IMR-90 (cell line): ENCODE measurements at places on chromosomes 16 and 17. TPM values are rescaled to one million over a fixed set of nuclear protein-coding genes. Genes with fewer than 3 reads are reported as not detected.

DNA sequence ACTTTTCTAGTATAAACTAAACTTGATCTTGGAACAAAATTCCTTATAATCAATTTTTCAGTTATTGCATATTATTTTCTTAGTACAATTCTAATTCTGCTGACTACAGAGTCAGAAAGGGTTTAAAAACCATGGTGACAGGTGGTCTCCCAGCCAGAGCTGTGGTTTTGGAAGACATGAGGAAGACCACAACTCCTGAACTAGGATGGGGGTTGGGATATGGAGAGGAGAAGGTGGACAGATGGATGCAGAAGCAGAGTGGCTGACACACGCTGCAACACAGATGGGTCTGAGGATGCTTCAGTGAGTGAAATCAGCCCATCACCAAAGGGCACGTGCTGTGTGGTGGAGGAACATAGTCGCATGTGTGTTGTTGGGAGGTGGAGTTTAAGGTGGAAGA is 187.7 kb downstream of the LGALS9B start:
- peaks cover 3% of the 10 kb centered on the region for H3K36me3 ChIP-seq
- peaks cover 13% of the 10 kb centered on the region for H3K4me1 ChIP-seq
- DNase-seq: no peak
- H3K27me3 ChIP-seq: no peaks in the 10 kb centered on the region
- no peak overlapping the region for H3K4me3 ChIP-seq

DNA sequence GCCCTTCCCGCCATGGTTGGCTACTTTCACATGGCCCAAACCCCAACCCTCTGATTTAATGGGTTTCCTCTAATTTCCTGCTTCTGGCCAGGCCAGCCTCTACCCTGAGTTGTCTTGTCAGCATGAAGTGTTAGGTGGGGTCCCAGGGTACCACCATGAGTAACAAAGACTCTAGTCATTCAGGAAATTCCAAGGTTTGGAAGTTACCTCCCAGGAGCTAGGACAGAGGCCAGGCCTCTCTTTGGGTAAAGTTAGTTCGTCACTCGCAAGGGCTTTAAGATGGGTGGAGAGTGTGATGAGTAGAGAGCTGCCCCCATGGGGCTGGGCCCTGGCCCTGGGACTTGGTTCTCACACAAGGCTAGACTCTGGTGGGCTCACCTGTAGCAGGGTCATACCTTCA is 54.6 kb downstream of the PLD6 start:
- peaks cover 24% of the 10 kb centered on the region for H3K4me1 ChIP-seq
- peak overlapping the region; percentile 53 for H3K27ac ChIP-seq
- no peak overlapping the region for H3K4me3 ChIP-seq
- no peaks in the 10 kb centered on the region for H3K27me3 ChIP-seq
- peaks cover 64% of the 10 kb centered on the region for H3K36me3 ChIP-seq

DNA sequence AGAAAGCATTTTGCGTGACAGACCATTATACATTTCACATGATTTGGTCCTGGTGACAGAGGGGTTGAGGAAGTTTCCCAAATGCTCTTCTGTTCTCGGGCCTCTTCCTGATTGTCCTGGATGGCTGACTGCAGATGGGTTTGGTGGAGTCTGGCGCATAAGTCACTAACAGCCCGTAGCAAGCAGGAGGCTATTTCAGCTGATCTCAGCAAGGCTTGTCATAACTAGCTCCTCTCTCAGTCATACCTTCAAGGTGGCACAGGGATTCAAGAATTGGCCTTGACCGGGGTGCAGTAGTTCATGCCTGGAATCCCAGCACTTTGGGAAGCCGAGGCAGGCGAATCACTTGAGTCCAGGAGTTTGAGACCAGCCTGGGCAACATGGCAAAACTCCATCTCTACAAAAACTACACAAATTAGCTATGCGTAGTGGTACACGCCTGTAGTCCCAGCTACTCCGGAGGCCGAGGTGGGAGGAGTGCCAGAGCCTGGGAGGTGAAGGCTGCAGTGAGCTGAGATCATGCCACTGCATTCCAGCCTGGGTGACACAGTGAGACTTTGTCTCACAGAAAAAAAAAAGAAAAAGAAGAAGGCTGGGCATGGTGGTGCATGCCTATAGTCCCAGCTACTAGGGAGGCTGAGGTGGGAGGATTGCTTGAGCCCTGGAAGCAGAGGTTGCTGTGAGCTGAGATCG is 68.9 kb upstream of the HAS3 start:
- H3K4me3 ChIP-seq: no peak overlapping the region
- no peak overlapping the region for H3K27ac ChIP-seq
- peaks cover 5% of the 10 kb centered on the region; the same call in 1 of the 2 replicates for H3K36me3 ChIP-seq
- DNase-seq: no peak

GRCh38 chr16:4746991-4747574 is 12.7 kb downstream of the DNAAF8 start:
- no peak overlapping the region for H3K27ac ChIP-seq
- H3K4me3 ChIP-seq: no peak overlapping the region
- peaks cover 17% of the 10 kb centered on the region for H3K36me3 ChIP-seq
- no peak for DNase-seq
- no peaks in the 10 kb centered on the region for H3K4me1 ChIP-seq

DNA sequence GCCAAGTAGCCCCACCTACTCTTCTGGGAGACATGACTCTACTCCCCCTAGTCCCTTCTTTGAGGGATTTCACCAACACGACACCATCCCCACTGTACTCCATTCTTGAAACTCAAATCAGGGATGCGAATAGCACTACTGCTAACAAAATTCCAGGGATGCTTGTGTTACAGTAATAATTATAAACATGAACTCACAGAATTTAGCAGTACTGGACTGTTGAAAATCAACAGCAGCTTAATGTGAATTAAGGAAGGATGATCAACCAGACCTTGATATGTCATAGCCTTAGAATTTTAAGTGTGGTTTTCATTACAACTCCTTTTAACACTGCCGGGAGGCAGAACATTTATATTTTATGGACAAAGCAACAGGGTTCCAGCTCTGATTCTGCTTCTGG is 37.9 kb downstream of the AMFR start:
- no peak for DNase-seq
- H3K4me1 ChIP-seq: peaks cover 17% of the 10 kb centered on the region
- no peak overlapping the region for H3K4me3 ChIP-seq
- H3K27ac ChIP-seq: no peak overlapping the region
- peaks cover 33% of the 10 kb centered on the region for H3K36me3 ChIP-seq

GRCh38 chr17:50194934-50195865 is 6.2 kb downstream of the COL1A1 start:
- no peak overlapping the region for H3K4me3 ChIP-seq
- H3K4me1 ChIP-seq: peaks cover 57% of the 10 kb centered on the region

GRCh38 chr17:30344283-30345088 is 10.6 kb upstream of the TMIGD1 start:
- H3K4me1 ChIP-seq: peaks cover 19% of the 10 kb centered on the region
- H3K4me3 ChIP-seq: no peak overlapping the region
- no peak overlapping the region for H3K27ac ChIP-seq
- H3K27me3 ChIP-seq: no peaks in the 10 kb centered on the region
- peak; percentile 59 for DNase-seq

DNA sequence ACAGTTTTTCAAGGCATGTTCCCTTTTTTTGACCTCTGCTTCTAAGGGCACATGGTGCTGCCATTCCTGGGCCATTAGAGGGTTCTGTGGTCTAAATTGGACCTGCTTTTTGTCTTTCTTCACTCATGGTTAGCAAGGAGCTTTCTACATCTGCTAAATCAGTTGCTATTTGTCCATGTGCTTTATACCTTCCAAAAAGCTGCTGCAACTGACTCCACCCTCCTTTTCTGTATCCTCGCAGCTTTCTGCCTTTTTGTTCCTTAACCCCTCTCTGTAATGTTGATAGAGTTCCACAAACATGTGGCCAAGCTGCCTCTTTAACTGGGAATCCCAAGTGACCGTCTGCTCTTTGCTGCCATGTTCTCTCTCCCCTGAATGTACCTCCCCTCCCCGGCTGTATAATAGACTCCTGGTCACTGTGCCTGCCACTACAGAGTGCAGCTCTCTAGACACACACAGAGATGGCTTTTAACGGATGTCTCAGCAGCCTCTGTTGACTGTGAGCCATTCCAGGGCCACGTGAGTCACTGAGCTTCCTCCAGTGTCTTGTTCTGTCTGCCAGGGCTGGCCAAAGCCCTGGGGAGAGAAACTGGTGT is 57.4 kb upstream of the TEKT3 start:
- H3K4me1 ChIP-seq: peaks cover 19% of the 10 kb centered on the region
- DNase-seq: peak; percentile 74
- no peaks in the 10 kb centered on the region for H3K27me3 ChIP-seq
- no peaks in the 10 kb centered on the region for H3K36me3 ChIP-seq
- no peak overlapping the region for H3K4me3 ChIP-seq
- H3K27ac ChIP-seq: peak overlapping the region; percentile 46

DNA sequence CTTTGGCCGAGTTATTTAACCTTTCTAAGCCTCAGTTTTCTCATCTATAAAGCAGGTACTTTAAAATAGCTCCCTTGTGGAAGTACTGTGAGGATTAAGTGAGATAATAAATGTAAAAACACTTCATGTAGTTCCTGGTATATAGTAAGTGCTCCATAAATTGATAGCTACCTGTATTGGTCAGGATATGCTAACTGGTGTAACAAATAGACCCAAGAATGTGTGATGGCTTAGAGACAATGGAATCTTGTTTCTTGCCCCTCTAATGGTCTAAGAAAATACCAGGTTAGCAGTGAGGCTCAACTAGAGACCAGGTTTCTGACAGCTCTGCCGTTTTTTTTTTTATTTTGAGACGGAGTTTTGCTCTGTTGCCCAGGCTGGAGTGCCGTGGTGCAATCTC is 29.8 kb downstream of the CCR7 start:
- H3K4me1 ChIP-seq: peaks cover 46% of the 10 kb centered on the region
- DNase-seq: no peak
- no peaks in the 10 kb centered on the region for H3K36me3 ChIP-seq
- H3K27me3 ChIP-seq: no peaks in the 10 kb centered on the region

DNA sequence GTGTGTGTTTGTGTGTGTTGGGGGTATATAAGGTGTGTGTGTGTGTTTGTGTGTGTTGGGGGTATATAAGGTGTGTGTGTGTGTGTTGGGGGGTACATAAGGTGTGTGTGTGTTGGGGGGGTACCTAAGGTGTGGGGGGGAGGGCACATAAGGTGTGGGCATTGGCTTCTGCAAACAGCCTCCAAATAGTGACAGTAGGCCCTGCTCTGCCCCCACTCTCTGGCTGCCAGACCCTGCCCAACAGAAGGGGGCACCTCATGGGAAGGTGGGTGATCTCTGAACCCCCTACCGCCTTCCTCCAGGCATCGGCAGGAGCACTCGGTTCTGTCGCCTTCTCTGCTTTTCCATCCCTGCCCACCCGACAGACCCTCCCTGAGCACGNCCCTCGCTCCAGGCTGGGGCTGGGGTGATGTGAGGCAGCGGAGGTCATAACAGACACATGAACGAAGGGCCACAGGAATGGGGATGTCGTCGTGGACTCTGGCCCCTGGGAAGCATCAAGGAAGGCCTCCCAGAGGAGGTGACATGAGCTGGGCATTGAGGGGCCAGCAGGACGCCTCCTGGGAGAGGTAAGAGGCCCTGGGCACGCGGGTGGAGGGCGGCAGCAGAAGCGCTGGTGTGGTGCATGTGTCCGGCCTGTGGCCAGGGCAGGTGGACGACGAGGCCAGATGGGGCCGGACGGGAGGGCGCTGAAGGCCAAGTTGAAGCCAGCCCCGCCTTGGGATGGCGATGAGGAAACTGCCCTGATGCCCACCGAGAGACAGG is 136.6 kb upstream of the RPH3AL start:
- peaks cover 6% of the 10 kb centered on the region; the same call in 1 of the 2 replicates for H3K4me1 ChIP-seq
- peak overlapping the region; percentile 65 for H3K4me3 ChIP-seq
- peak overlapping the region; percentile 54; the same call in 1 of the 2 replicates for H3K27ac ChIP-seq
- H3K27me3 ChIP-seq: no peaks in the 10 kb centered on the region; the same call in 1 of the 2 replicates
- no peaks in the 10 kb centered on the region for H3K36me3 ChIP-seq

- H3K27me3 ChIP-seq: peaks cover 58% of the 10 kb centered on the region
- no peak overlapping the region for H3K4me3 ChIP-seq
- no peak overlapping the region for H3K27ac ChIP-seq
- H3K4me1 ChIP-seq: no peaks in the 10 kb centered on the region
- no peaks in the 10 kb centered on the region for H3K36me3 ChIP-seq
Measured at GRCh38 chr16:84005391-84005790, 37.2 kb downstream of the SLC38A8 start.

DNA sequence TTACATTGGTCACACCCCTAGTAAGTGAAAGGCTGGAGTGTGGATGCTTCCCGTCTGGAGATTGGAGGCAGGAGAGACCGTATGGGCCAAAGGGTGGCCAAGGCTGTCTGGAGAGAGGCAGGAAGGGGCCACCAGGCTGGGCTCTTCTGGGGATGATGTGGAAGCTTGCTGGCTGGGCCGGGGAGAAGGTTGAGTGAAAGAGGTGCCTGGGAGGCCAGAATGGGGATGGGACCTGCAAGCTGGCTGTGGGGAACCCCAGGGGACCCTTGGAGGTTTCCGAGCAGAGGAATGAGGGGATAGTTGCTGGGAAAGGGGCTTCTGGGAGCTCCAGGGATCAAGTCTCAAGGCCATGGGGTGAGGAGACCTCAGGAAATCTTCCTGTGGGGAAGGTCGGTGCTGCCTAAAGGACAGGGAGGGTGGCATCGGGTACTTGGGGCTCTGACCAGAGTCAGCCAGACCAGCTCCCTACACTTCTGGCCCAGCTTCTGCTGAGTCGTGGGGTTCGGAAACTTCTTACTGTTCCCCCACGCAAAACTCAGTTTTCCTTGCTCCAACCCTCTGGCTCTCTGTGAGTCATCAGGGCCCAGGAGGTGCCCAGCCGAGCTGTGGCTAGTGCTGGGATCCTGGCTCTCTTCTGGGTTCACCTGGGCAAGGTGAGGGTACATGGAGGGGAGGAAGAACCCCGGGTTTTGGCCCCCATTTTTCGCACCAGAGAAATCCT is 3.1 kb downstream of the MRC2 start:
- H3K36me3 ChIP-seq: peaks cover 5% of the 10 kb centered on the region; the same call in 1 of the 2 replicates
- peak; percentile 59 for DNase-seq
- no peak overlapping the region for H3K4me3 ChIP-seq
- no peaks in the 10 kb centered on the region for H3K27me3 ChIP-seq
- peaks cover 35% of the 10 kb centered on the region for H3K4me1 ChIP-seq
- H3K27ac ChIP-seq: peak overlapping the region; percentile 27

- H3K4me3 ChIP-seq: no peak overlapping the region
- H3K4me1 ChIP-seq: no peaks in the 10 kb centered on the region
- no peak for DNase-seq
- H3K36me3 ChIP-seq: peaks cover 37% of the 10 kb centered on the region
Measured at GRCh38 chr17:79080349-79080748, 5.7 kb downstream of the ENGASE start.

GRCh38 chr16:47726031-47726675 is 265.0 kb downstream of the PHKB start:
- no peaks in the 10 kb centered on the region; the same call in 1 of the 2 replicates for H3K4me1 ChIP-seq
- peak; percentile 20 for DNase-seq
- no peak overlapping the region for H3K27ac ChIP-seq

The SOX9 gene
- 4.1 and 8.3 TPM in 2 replicates for total RNA-seq

The TNFSF13 gene
- 0.56 TPM in 1 of 2 replicates, not detected in the other for total RNA-seq

The C1QL1 gene
- total RNA-seq: 0.18 and 0.28 TPM in 2 replicates
